ENCODE measurements at places on chromosomes 2 and 18.

- no peak for DNase-seq
Observed at GRCh38 chr2:181806039-181806392, 85.5 kb upstream of the ITPRID2 start.

- no peak for DNase-seq
Observed at GRCh38 chr2:2777213-2777612, 446.1 kb upstream of the MYT1L start.

GRCh38 chr2:241903121-241904010 is 33.8 kb downstream of the RTP5 start:
- no peak for DNase-seq

- peak; percentile 46 for DNase-seq
Observed at GRCh38 chr2:165794536-165794928, 485 bp upstream of the GALNT3 start.

GRCh38 chr2:181788897-181789555 is 102.5 kb upstream of the ITPRID2 start:
- no peak for DNase-seq

- DNase-seq, result no peak
Observed at GRCh38 chr2:178860551-178860950, 53.3 kb upstream of the TTN start.

DNA sequence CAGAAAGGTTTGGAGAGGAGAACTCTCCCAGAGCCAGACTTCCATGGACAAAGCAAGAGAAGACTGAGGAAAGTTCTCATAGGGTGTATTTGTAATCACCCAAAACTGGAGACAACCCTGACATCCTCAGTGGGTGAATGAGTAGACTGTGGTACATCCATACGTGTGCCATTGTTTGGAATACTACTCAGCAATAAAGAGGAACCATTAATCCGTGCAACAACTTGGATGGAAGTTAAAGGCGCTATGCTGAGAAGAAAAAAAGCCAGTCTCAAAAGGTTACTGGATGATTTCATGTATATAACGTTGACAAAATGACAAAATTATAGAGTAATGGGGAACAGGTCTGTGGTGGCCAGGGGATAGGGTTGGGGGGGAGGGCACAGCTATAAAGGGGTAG is 24.1 kb upstream of the TMEM214 start:
- no peak for DNase-seq

- no peak for DNase-seq
Observed at GRCh38 chr2:158513841-158514240, 57.1 kb downstream of the PKP4 start.

- DNase-seq, result no peak
Observed at GRCh38 chr18:50849419-50849821, 29.5 kb upstream of the ME2 start.

GRCh38 chr2:143787674-143788073 is 658.5 kb downstream of the ARHGAP15 start:
- DNase-seq, result no peak

- DNase-seq, result no peak
Observed at GRCh38 chr18:23154823-23155500, 19.7 kb downstream of the CABLES1 start.

DNA sequence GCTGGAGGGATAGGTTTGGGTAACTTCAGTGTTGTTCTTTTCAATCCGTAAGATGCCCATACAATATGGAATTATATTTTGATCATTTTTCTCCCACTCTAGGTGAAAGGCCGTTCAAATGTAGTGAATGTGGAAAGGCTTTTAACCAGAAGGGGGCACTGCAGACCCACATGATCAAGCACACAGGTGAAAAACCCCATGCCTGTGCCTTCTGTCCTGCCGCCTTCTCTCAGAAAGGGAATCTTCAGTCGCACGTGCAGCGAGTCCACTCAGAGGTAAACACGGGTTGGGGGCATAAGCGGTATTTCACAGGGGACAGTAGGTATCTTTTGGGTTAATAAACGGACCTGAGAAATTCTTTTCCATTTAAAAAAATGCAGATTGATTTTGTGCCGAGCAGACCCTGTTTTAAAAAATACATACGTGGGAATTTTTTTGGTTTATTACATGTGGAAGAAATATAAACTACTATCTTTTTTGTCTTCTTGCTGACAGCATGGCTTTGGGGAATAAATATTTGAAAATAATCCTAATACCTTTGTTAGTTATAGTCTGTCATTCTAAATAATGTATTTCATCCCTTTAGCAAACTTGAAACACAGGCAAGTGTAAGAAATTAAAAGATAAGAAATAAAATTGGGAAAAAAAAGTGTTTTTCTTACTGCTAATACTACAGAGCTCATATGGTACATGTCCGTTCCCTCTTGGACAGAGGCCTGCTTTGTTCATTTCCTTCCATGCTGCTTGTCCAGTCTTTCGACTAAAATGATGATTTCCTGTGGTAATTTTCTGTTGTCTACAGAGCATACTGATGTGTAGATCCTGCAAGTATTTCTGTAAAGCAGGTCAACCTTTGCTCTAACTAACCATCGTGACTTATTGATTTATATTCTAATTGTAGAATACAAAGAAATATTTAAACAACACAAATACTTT is 53.3 kb downstream of the ZNF236 start:
- DNase-seq, result peak; percentile 72

GRCh38 chr2:155372969-155373368 is 674.5 kb downstream of the KCNJ3 start:
- DNase-seq, result peak; percentile 66

- DNase-seq, result peak; percentile 85
Observed at GRCh38 chr2:229715895-229716507, 1.6 kb upstream of the DNER start.

DNA sequence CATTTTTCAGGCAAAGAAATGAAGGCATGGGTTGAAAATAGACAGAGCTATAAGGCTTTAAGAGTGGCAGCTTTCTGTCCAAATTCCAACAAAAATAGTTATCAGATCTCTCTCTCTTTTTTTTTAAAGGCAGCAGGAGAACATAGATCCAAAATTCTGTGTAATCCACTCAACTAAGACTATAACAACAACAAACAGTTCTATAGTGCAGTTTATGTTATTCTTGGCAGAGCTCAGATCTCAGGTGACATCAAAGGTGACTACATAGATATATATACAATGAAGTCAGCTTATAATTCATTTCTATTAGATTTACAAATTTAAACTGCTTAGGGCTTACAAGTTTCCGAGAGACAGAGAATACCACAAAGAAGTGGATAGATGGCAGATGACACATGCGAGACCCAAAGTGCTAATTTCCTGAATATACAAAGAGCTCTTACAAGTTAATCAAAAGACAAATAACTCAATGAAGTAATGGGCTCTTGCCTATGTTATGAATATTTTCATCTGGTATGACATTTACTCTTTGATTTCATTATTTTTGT is 223.2 kb downstream of the BCL2 start:
- DNase-seq, result no peak
